Activated T-cell treated with anti-CD3 and anti-CD28 coated beads for 4 hours (primary cell): ENCODE measurements at places on chromosomes 2 and 18.

DNA sequence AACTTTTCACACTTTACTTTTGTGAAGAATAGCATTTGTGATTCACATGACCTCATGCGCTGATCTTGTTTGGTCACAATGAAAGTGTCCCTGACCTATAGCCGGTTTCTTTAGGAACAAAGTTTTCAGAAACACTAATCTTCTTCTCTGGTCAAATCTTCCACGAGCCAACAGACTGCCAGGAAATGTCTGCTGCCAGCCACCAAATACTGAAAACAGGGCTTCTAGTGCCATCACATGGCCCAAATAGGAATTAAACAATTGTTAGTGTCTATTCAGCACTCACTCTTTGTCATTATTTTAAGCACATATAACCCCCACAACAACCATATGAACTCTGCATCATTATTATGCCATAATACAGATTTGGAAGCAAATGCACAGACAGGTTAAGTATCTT, 286.5 kb upstream of the SYT4 start:
- DNase-seq = no peak

DNA sequence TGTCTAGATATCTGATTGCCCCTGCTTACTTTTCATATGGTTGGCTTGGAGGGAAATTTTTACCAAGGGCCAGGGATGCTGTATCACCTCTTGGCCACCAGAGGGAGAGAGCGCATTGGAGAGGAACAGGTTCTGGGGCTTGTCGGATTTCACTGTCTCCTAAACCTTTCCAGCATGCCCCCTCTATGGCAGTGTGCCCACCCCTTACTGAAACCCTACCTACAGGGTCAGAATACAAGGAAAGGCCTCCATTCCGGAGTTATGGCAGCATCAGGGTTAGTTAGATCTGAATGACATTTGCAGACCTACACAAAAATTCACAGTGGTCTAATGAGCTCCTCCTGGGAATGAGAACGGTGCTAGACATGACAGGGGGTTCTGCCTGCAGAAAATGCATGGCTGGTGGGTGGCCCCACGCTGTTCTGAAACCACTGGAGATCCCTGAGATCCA, 5.8 kb downstream of the SLC14A2 start:
- peak; percentile 12 for DNase-seq

- DNase-seq = no peak
Observed at GRCh38 chr2:216216951-216217903, 108.1 kb downstream of the XRCC5 start.

DNA sequence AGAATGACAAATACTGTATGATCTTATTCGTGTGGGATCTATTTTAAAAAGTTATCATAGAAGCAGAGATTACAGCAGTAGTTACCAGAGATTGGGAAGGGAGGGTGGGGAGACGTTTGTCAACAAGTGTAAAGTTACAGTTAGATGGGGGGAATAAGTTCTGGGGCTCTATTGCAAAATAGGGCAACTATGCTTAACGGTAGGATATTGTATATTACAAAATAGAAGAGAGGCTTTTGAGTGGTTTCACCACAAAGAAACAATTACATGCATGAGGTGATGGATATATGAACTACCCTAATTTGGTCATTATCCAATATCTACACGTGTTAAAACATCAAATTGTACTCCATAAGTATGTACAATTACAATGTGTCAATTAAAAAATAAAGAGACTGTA, 123.4 kb upstream of the NOSTRIN start:
- DNase-seq = no peak

- DNase-seq = no peak
Observed at GRCh38 chr18:67926929-67927864, 410.7 kb upstream of the DSEL start.

DNA sequence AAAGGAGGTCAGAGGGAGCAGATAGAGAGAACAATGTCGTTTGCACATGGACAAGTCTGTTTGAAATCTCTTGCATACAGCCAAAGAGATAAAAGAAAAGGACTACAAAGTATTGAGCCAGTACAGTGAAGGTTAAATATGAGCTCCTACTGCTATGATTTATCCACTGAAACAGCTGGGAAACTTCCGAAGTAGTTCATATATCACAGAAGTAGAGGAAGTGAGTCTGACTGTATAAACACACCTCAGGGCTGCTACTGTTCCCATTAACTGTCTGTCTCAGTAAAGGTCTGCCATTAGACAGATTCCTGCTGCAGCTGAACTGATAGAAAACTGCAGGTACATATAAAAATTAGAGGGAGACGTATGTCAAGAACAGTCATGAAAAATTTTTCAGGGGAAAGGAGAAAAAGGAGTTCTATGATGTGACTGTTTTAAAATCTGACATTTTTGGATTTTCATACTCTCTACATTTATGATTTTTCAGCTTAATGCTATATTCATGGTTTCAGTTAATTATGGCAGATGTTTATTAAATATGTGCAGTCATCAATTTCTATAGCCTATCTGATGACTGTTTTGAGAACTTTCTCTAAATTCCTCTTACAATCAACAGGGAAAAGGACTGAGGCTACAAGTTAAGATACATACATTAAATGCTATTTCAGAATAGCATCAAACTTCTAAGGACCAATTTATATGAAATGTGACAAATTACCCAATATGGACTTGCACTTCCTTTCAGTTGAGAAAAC, 364.7 kb downstream of the ERBB4 start:
- DNase-seq = no peak

DNA sequence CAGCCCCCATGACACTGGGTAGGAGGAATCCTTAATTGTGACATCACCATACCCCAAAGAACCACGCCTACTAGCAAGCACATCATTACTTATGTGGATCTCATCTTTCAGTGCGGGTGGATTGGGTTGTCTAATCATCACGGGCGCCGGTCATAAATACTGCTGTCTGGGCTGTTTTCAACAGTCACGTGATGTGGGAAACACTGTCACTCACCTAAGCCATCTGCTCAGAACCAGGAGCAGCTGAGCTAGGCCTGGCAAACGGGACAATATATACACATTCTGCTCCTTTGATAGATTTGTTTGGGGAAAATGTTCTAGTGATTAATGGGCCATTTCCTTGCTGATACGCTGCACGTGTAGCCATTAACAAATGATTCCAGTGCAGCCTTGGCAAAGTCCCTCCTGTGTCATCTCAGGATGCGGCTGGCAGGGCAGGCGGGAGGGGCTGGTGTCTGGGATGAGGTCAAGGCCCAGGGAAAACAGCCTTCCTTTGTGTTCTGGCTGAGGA, 145.9 kb upstream of the COPS8 start:
- DNase-seq = no peak

DNA sequence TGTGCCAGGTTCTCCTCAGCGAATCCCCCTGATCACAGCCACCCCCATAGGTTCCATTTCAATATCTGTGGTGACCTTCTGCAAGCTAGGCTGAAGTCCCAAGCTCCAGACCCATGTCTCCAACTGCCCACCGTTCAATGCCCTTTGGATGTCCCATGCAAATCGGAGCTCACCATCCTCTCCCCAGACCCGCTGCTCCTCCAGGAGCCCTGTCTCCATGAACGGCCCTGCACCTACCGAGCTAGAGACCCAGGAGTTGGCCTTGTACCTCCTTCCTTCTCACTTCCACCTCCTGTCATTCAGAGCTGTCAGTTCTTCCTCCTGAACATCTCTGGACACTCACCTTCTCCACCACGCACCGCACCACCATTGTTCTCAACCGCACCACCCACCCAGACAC, 1.0 kb upstream of the FAHD2A start:
- DNase-seq = no peak
